ENCODE measurements at places on chromosomes 2 and 18.

GRCh38 chr18:58476516-58477256 is 152.2 kb downstream of the ALPK2 start:
- no peak for DNase-seq

DNA sequence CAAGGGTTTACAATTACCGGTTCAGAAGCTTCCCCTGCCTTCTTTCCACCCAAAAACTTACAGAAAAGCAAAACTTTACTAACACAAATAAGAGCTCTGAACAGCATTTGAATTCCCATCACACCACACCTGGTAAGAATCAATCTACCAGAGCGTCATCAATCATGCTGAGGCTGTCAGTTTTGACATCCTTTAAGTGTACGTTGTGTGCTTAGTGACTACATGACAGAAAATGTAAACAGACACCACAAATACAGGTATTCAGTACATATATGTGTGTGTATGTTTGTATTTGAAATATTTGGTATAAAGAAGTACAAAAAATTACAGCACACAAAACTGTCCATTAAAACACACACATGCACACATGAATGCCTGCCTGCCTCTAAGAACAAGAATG is 523.5 kb downstream of the TMEM182 start:
- DNase-seq, result no peak

DNA sequence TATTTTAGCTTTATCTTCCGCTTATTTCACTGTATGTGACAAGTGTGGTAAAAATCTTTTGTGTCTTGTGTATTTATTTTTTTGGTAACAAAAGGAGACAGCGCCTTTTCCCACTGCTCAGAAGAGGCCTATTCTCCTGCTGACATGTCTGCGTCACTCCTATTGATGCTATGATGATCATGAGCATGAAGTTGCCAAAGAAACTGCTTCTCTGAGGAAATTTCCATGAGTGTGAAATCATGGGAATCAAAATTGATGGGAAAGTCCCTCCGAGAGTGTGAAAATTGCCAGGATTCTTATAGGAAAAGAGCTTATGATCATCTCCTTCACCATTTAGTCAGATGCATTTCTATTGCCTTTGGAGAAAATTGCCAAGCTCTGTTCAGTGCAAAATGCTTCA is 36.5 kb upstream of the DARS1 start:
- DNase-seq, result no peak

DNA sequence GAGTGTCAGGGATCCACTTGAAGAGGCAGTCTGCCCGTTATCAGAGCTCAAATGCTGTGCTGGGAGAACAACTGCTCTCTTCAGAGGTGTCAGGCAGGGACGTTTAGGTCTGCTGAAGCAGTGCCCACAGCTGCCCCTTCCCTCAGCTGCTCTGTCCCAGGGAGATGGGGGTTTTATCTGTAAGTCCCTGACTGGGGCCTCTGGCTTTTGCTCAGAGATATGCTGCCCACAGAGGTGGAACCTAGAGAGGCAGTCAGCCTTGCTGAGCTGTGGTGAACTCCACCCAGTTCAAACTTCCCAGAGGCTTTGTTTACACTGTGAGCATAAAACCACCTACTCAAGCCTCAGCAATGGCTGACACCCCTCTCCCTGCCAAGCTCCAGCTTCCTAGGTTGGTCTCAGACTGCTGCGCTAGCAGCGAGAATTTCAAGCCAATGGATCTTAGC is 38.1 kb downstream of the PLEK start:
- DNase-seq, result no peak

DNA sequence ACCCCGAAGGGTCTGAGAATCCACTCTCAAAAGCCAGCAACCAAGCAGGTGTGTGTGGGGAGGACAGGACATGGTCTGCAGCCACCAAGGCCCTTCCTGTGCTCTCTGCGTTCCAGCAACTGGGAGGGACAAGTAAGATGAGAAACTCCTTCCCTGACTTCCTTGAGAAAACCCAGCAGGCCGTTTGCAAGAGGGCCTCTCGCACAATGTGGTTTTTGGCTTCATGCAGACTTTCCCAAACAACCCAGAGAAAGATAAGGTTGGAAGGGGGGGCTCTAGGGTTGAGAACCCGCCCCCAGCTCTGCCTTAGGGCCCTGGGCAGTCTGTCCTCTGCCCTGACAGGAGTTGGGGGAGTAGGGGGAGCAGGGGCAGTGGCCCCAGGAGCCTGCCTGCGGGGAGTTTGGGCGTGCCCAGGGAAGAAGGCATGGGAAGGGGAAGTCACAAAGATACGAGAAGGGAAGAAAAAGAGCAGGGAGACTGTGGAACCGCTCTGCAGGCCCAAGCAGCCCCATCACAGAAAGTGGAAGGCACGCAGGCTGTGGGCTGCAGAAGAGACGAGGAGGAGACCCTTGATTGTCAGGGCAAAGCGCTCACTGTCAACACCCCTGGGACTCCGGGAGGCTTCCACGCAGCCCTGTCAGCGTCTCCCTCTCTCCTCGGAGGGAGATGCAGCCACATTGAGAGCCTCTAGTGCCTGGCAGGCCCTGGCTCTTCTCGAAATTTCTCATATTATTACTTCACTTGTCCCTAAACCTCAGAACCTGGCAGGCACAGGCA is 99.8 kb downstream of the SMAD7 start:
- DNase-seq, result no peak
